ENCODE measurements at places on chromosomes 7 and 10.

DNA sequence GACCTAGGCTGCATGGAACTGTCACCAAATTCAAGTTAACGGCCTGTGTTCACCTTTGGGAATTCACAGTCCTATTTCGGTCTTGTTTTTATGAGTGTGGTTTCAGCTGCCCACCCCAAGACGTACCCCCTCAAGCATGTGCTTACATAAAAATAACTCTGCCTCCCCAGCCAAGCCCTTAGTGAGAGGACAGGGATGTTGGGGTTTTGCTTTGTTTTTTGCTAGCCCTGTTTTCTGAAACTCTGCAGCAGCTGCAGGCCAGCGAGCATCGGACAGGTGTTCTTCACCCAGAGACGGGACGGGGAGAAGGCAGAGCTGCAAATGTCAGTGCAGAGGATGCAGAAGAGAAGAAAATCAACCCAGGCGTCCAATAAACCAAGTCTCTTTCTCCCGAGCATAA is 13.5 kb downstream of the CHST15 start:
- DNase-seq, result peak; percentile 77

DNA sequence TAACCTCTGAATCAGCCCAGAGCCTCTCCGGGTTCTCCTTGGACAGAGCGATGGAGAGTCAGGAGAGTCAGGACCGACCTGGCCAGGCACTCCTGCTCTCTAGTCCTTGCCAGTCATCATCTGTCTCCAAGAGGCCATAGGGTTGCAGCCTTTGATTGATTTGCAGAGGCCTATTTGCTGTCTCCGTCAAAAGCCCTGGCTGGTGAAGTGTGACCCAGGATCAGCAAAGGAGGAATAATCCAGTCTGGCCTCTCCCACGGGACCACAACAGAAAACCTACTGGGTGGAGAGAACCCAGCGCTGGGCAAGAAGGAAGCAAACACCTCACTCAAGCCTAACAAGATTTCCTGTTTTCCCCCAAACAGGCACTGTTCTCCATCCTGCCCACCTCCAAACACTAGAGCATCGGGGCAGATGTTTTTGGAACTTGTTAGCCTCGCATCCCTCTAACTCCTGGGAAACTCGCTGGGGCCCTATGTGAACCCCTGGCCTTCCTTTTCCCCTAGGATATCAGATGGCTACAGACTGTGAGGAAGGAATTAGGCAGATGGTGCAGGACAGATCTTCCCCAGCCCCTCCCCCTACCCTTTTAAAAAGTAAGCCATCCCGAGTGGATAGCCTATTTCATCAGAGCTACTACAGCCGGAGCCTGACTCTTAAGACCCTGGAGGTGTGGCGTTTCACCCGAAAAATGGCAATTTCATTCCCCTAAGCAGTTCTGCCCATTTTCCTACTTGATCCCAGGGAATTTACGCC is 54.3 kb downstream of the PODXL start:
- DNase-seq, result no peak

DNA sequence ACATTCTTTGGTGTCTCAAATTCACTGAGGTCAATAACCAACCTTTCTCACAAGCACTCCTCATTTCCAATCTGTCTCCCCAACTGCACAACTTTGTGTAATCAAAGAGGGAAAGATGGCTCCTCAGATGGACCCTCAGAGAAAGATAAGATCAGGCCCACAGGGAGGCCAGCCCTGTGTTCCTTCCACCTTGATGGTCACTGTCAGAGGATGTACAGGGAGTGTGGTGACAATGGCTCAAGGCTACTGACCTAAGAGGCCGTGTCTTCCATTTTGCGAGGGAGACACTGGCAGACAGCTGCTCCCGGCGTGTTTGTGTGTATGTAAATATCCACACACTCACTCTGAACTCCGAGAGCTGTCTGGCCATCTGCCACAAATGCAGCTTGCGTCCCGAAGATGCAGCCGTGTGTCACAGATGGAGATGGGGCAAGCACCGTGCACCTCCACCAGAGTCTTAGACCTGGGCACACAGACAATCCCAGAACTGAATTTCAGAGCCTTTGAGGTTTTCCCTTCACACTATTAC is 712.1 kb upstream of the NRP1 start:
- DNase-seq, result no peak

- no peak for DNase-seq
Observed at GRCh38 chr7:116978006-116978405, 24.7 kb downstream of the ST7 start.

DNA sequence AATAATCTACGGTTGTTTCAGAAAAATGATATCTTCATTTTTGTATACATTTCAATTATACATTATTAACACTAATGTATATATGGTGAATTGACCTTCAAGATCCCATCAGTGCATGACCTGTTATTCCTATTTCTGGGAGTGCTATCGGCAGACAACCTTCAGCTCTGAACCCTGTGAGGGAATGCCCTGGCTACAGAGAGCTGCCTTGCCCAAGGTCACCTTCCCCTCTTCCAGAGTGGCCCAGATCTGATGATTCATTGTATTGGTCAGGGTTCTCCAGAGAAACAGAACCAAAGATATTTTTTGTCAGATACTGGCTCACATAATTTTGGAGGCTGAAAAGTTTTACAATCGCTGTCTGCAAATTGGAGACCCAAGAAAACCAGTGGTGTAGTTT is 235.5 kb downstream of the ZNF92 start:
- no peak for DNase-seq

- no peak for DNase-seq
Observed at GRCh38 chr7:6419310-6419773, 28.4 kb downstream of the DAGLB start.

- DNase-seq, result no peak
Observed at GRCh38 chr10:117531371-117532002, 11.1 kb upstream of the EMX2 start.

DNA sequence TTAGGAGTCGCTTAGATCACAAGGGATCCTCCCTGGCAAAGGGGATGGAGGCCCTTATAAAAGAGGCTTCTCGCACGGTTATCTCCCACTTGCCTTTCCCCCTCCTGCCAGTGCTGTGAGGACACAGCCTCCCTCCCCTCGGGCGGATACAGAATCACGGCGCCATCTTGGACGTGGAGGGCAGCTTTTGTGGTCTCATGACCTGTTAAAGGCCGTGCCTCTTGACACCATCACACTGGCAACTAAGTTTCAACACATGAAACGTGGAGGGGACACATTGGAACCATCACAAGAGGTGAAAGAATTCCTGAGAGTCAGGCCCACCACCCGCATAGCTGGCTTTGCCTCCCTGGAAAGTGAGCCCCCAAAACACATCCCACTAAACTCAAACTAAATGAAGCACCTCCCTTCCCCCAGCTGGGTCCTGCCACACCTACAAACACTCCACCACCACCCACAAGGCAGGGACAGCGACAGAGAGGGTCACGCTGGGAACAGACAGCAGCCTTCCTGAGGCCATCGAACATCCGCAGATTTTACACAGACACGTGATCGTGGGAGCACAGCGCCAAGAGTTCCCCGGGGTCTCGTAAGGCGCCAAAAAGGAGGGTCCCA is 110.6 kb downstream of the TCERG1L start:
- DNase-seq, result no peak

DNA sequence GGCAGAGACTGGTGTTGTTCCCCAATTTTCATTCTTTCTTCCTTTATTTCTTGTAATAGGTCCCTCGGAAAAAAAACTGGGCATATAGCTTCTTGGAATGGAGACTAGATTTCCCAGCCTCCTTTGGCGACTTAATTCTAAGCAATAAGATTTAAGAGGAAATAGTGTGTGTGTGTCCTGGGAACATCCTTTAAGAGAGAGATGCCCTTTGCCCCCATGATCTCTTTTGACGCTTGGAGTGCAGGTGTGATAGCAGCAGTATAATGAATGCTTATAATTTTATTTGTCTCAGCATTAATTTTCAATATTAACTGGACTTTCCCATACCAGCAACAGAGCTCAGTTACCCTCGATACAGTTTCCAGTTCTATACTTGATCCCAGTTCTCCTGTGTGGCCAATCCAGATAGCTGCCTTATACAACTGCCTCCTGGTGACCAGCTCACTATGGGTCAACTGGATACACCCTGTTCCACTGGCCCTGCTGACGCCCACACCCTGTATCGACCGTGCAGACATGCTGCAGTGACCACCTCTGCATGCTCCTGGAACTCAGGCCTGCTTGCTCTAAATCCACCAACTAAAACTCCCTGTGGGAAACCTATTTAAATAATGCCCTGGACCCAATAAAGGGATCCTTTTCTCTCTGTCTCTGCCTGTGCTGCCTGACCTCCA is 13.9 kb downstream of the TMEM176A start:
- no peak for DNase-seq

DNA sequence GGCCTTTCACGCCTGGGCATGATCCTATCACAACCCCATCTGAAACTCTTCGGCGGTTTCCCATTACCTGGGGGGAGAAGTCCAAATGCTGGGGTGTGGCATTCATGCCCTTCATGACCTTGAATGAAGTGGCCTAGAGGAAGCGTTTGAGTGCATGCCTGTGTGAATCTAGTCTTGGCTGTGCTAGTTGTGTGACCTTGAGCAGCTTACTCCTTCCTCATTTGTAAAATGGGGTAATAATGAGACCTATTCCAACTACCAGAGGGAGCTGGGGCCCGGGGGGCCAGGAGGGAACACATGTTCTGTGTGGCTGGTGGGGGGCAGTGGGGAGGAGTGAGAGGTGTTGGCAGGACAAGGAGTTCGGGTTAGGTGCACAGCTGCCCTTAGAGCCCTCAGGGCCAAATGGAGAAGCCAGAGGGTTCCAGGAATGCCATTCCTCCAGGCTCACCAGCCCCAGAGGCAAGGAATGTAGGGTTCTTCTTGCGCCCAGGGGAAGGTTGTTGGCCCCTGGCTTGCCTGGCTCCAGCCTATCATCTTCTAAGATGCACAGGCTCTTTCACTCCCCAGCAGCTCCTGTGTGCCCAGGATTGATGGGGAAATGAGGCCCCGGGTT is 21.3 kb upstream of the TBRG4 start:
- no peak for DNase-seq

DNA sequence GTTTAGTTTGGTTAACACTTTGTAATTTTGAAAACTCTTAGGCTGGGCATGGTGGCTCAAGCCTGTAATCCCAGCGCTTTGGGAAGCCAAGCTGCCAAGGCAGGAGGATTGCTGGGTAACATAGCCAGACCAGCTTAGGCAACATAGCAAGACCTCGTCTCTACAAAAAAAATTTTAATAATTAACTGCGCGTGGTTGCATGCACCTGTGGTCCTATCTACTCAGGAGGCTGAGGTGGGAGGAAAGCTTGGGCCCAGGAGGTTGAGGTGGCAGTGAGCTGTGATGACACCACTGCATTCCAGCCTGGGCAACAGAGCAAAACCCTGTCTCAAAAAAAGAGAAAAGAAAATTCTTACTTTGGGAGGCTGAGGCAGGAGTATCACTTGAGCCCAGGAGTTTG is 18.2 kb downstream of the MYOZ1 start:
- no peak for DNase-seq

- no peak for DNase-seq
Observed at GRCh38 chr10:17330501-17330900, 102.5 kb downstream of the VIM start.

DNA sequence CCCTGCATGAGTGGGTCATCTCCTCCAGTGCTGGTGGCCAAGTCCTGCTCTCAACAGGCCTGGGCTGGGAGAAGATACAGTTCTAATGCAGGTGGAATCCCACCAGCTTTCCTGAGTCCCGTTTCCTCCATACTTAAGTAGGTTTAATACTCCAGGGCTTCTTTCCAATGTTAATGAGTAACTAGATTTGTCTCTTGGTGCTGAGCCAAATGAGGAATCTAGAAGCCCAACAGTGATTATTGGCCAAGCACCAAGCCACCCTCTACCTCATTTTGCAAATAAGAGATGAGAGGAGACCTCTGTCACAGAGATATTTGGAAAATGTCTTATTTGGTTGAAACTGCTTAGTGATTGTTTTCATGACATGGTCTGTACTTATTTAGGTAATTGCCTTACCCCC is 37.1 kb downstream of the STARD3NL start:
- no peak for DNase-seq

- peak; percentile 58 for DNase-seq
Observed at GRCh38 chr7:131859147-131859821, 302.9 kb upstream of the PODXL start.

- DNase-seq, result no peak
Observed at GRCh38 chr7:84855758-84856157, 331.1 kb downstream of the SEMA3D start.

GRCh38 chr7:48139459-48139858 is 31.8 kb upstream of the ABCA13 start:
- DNase-seq, result no peak

- no peak for DNase-seq
Observed at GRCh38 chr7:93043385-93043985, 74.3 kb downstream of the SAMD9 start.

GRCh38 chr10:73159038-73159648 is 8.7 kb downstream of the ECD start:
- DNase-seq, result peak; percentile 35

- DNase-seq, result peak; percentile 91
Observed at GRCh38 chr7:150964593-150965111, 13.5 kb downstream of the KCNH2 start.

GRCh38 chr10:126908225-126908624 is 3.0 kb downstream of the DOCK1 start:
- no peak for DNase-seq

DNA sequence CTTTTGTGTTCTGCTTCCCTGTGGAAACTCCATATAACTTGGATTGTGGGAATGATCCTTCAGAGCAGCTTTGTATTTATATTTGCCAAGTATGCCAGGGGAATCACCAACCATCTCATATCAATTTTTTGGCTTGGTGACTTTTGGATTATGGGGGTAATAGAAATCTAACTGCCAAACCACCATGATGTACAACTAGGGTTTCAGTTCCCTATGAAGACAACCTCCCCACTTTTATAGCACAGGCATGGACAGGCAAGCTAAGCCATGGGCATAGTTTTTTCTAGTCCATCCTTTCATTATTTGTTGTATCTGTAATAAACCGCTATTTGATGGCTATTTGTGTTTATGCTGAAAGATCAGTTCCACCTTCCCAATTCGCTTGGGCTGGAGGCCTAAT is 17.7 kb downstream of the NPY start:
- no peak for DNase-seq

DNA sequence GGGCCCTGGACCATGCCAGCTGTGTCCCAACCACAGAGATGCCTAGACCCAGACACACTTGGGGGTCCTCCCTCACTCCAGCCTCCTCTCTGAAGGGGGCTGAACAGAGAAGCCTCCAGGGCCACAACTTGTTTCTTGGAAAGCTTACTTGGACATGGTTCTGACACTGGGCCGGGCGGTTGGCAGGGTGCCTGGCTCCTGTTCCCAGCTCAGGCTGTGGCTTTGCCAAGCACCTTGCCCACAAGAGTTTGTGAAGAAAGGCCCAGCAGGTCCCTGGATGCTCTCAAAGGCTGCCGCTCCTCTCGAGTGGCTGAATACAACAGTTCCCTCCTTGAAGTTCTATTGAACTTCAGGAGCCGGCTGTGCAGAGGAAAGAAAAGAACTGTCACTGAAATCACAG is 181.6 kb downstream of the PTPN20 start:
- no peak for DNase-seq
